Substantia nigra (tissue), 51 donors: ENCODE measurements at places on chromosomes 1 and 21.

DNA sequence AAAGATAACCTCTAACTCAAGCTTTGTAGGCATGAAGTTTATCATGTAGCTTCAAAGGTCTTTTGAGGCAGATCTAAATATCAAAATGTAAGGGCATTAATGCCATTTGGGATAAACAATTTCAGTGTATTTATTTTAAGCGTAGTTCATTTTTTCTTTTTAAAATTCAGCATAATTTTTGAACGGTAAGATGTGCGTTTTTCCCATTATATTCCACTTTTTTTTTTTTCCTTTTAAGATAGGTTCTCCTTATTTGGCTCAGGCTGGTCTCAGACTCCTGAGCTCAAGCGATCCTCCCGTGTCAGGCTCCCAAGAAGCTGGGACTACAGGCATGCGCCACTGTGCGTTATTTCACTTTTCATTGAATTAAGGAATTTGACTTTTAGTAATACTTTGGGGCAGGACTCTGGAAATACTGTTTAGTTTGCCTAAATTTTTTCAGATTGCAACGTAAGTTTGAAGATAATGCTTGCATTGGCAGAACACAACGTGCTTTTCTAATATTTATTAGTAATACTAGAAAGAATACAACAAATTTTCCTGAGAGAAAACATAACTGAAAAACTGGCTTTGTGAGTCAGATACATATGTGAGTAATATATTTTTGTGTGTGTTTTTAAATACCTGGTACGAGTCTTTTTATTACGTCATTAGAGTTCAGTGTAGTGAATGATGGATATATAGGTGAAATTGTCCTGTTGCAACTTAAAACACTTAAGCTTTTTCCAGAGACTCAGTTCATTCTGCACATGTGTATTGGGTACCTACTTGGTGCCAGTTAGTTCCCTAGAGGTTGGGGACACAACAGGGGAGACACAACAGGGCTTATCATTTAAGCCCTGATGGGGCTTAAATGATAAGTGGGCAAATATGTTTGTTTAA, 2.2 kb downstream of the RALGPS2 start:
- no peak for DNase-seq

DNA sequence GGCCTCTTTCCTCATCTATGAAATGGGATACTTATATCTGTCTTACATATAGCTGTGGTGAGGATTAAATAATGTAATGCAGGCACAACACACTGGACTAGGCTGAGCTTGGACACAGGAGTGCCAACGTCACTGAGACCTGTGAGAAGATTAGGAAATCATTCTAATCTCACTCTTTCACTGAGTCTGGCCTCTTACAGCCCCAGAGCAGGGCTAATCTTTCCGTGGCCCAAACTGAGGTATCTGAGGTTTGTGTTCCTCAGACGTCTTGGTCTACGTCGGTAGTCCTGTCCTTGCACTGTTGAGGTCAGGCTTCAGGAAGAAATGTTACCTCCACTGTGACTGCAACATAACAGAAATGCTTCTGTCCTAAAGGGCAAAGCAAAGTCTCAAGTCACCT, 22.6 kb upstream of the A3GALT2 start:
- DNase-seq: no peak

DNA sequence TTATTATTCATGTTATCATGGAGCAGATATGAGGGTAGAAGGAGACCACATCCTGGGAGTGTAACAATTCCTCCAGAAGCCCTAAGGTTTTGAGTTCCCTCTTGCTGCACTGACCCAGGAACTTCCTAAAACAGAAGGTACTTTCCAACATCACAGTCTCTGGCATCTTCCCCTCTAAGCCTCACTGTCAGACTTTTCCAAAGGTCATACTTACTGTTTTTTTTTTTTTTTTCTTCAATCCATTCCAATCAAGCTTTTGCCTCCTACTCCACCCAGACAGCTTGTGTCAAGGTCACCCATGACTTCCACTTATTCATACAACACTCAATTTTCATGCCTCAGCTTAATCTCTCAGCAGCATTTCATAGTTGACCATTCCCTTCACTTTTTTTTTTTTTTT, 18.4 kb upstream of the UQCRHL start:
- DNase-seq: no peak

GRCh38 chr1:76769911-76770310, 97.4 kb upstream of the ST6GALNAC5 start:
- DNase-seq: no peak

DNA sequence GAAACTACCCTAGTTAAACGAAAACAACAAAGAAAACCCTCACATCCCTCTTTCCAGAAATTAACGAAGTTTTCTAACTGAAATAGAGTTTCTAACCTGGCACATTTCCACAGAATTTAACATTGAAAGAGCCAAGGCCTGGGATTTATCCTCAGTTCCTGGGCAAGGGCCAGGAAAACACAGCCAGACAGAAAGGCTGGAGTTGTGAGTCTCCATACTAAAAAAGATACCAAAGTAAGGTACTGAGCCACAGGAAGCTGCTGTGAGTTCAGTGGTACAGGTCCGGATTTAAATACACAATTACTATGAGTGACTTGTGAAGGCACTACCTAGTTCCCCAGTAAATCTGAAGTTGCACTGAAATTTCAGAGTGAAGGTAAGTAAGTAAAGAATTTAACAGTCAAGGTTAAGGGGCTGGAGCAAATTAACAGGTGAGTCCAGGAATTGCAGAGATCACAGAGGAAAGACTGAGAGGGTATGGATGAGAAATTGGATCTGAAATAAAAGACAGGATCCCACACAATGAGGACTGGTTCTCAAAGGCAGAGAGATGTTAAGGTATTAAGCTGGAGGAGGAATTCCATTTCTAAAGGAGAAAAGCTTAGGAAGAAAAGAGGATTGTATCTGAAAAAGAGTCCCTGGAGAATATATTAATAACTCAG, 905 bp downstream of the LIX1L start:
- DNase-seq: no peak

DNA sequence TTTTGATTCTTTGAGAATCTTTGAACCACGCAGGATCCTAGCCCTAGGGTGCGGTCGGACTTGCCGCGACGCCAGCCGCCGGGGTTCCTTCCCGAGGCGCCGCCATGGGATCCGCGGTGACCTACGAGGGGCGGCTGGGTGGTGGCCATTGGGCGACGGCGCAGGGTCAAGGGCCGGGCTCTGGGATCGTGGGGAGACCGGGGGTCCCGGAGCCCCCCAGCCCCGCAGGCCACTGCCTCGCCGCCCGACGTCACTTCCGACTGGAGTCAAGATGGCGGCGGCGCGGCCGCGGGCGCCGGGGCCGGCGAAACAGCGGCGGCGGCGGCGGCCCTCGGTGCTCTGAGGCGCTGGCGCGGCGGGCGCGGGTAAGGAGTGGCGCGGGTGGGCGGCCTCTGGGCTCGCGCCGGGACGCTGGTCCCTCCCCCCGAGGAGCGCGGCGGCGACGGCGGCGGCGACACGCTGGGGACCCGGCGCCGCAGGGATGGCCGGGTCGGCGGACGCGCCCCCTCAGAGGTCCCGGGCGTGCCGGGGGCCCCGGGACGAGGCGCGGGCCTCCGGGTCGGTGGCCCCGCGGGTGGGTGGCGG, at the start of gene PRDM2:
PRDM2 (plus strand) TSS at position 253 of the 585 bp plus-strand sequence. CDS start 15,418 bp downstream, outside the sequence.
- DNase-seq: peak; percentile 65

GRCh38 chr21:14589855-14590563, 43.9 kb upstream of the SAMSN1 start:
- DNase-seq: no peak

DNA sequence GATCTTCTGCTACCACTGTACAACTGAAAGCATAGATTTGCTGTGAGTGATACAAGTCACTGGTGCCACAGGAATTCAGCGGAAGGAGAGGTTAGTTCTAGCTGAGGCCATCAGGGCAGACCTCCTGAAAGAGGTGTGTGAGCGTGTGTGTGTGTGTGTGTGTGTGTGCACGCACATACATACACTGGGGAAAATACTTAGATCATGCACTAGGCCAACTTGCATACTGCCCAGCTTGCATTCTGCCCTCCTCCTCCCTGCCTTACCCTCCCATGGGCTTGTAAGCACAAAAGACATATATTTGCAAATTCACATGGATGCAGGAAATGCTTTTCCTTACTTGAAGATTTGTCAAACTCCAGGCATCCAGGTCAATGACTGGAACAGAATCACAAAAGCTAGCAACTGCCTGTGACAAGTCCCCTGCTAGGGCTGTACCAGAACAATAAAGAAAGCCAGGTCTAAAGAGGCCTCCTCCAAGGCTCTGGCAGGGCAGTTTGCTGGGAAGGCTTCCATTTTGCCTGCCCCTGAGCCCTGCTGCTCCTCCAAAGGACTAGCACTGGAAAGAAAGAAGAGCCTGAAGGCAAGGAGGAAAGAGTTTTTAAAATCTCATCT, 23.2 kb downstream of the PLEKHA6 start:
- DNase-seq: no peak

DNA sequence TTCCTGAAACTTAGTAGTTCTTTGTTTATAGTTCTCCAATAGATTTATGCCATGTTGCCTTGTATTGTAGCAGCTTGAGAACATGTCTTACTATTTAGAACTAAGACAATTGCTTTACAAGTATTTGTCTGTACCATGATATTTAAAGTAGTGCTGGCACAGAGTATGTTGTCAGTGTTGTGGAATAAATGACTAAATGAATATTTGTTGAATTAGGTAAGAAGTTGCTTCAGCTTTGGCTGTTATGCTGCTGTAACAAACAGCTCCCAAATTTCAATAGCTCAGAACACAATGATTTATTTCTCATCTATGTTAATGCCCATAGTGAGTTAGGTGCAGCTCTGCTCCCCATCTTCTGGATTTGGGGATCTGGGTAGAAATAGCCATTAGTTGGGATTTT, 90.2 kb upstream of the VCAM1 start:
- no peak for DNase-seq

- DNase-seq: no peak
These were observed 638.7 kb upstream of the RGS18 start for GRCh38 chr1:191519519-191519918.

DNA sequence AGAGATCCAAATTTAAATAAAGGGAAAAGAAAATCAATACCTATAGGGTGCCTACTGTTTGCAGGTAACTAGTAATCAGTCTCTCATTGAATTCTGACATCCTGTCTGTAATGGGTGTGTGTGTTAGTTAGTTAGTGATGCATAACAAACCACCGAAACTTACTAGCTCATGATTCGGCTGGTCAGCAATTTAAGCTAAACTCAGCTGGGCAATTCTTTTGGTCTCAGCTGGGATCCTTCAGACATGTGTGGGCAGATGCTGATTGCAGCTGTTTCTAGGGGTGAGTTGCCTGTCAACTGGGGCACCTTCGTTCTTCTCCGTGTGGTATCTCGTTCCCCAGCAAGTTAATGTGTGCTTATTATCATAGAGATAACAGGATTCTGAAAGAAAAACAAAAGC, 40.2 kb upstream of the ZNF124 start:
- no peak for DNase-seq

- DNase-seq: peak; percentile 41
These were observed 696 bp downstream of the TGFB2 start for GRCh38 chr1:218345673-218346390.

- DNase-seq: no peak
These were observed 35.1 kb downstream of the USP25 start for GRCh38 chr21:15764878-15765277.

DNA sequence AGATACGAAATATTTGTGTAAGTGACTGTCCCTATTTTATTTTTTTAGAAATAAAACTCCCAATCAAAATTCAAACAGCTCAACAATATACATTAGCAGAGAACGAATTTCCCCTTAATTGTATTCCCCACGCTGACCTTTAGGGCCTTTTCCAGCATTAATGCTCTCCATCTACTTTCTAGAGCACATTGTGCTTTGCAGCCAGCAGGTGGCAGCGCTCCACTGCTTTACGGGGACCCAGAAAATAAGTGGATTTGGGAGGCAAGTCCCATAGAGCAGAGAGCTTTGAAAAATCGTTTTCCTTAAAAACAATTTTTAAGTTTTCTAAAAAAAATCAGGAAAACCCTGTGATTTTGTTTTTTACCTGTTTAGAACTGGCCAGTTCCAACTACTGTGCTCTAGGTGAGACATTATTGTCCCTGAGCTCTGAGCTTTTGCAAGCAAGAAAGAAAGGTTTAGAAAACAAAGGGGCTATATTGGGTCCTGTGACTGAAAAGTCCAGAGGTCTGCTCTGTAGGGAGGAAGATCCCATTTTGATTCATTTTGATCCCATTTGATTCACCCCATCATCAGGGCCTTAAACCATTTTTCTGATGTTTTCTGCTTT, 144.4 kb upstream of the ZNF644 start:
- peak; percentile 5 for DNase-seq

DNA sequence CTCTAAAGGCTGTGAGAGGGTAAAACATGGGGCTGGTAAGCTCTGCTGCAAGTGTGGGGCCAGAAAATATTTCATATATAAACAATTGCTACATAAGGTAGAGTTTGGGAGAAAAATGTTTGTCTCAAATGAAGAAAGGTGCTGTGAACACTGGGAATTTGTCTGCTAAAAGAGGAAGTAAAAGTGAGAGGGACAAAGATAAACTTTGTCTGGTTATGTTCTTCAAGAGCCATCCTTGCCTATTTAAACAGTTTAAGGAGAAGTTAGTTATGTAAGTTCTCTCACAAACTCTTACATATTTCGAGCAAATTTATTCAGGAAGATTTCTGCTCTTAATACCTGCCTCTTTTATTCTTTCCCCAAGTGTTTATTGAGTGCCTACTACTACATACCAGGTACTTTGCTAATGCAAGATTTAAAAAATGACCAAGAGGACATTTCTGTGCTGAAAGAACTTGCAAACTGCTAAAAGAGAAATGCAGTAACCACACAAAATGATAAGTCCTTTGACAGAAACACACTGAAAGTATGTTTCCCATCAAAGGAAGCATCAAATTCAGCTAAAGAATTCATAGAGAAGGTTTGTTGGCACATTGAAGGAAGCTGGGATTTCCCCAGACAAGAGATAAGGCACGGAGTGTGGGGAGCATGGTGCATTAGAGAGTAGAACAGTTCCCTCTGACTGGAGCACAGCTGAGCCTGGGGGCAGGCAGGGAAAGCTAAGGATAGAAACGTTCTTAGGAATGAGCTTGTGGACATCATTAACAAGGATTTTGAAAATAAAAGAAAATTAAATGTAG, 549.1 kb downstream of the PTBP2 start:
- no peak for DNase-seq

DNA sequence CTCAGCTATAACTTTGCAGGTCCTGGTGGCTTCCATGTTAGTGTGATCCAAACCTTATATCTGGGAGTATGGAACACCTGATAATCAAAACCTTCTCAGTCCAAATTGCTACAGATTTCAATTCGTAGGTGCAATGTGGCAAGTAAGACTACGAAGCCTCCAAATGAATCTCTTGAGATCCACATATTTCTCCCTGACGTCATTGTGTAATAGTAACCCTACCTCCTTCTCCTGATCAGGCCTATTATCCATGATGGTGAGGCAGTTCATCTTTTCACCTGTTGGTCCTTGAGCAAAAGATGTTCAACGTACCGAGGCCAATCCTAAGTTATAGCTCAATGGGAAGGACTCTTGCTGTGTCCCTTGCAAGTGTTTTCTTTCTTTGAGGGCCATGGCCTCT, 115.9 kb upstream of the CHRM3 start:
- DNase-seq: no peak
